ENCODE measurements at places on chromosomes 1 and 21. TPM values are rescaled to one million over a fixed set of nuclear protein-coding genes. Genes with fewer than 3 reads are reported as not detected.
A peak's percentile ranks its signal among the peaks of the same experiment; 100 is the strongest.

GRCh38 chr1:204079608-204079999 lies 6.7 kb downstream of the SOX13 start:
- no peak overlapping the region for H3K4me3 ChIP-seq
- no peak for DNase-seq
- no peaks in the 10 kb centered on the region for H3K36me3 ChIP-seq
- H3K4me1 ChIP-seq = peaks cover 78% of the 10 kb centered on the region

- DNase-seq = no peak
- no peaks in the 10 kb centered on the region for H3K36me3 ChIP-seq
- H3K4me3 ChIP-seq = no peak overlapping the region
- H3K4me1 ChIP-seq = no peaks in the 10 kb centered on the region
- H3K27ac ChIP-seq = no peak overlapping the region
- no peaks in the 10 kb centered on the region for H3K27me3 ChIP-seq
These were observed 84.9 kb downstream of the VWA5B1 start for GRCh38 chr1:20375563-20375962.

The OR2M3 gene
- not detected for total RNA-seq

DNA sequence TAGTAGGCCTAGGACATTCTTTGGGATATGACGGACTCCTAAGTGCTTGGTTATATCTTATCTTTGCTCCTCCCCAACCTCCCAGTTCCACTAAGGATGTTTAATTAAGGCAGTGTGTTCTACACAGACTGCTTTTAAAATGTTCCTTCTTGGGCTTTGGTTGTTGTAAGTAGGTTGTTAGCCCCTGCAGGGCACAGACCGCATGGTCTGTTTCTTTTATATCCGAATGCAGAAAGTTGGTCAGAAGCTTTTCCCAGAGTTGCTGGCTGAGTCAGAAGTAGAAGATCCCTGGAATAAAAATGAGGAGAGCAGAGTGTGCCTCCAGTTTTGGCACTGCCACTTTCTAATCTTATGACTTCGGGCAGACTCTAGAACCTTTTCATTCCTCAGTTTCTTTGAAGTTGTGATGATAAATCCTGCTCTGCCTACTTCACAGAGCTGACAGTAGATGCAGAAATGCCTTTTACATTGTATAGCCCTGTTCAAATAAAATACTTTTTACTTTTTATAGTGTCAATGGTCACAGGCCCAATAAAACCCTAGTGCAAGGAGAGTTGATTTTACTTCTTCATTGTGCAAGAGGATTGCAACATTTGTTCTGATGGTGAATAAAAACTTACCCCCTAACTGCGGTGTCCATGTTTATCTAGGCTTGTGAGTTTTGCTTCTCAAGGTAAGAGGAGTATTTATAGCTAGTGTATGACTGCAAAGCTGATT lies 18.4 kb downstream of the FMN2 start:
- H3K27me3 ChIP-seq = no peaks in the 10 kb centered on the region
- H3K36me3 ChIP-seq = no peaks in the 10 kb centered on the region
- H3K4me3 ChIP-seq = no peak overlapping the region
- H3K27ac ChIP-seq = no peak overlapping the region
- no peak for DNase-seq
- no peaks in the 10 kb centered on the region for H3K4me1 ChIP-seq

DNA sequence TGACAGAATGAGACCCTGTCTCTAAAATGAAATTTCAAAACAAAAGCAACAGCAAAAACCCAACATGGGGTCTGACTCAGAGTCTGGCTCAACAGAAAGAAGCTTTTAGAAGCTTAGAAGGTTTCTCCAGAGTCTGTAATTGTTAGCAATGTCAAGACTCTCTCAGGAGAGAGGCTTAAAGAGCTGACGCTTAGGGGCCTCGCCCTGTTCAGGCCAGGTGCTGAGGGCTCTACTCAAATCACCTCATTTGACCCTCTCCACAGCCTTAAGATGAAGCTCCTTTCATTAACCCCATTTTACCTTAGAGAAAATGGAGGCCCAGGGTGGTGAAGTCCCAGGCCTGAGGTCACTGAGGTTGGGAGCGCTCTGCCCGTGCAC lies 5.3 kb upstream of the KIF17 start:
- no peaks in the 10 kb centered on the region for H3K4me1 ChIP-seq
- no peaks in the 10 kb centered on the region for H3K36me3 ChIP-seq
- no peak overlapping the region for H3K4me3 ChIP-seq
- no peak for DNase-seq
- no peak overlapping the region for H3K27ac ChIP-seq
- H3K27me3 ChIP-seq = no peaks in the 10 kb centered on the region

- H3K4me3 ChIP-seq = no peak overlapping the region
- DNase-seq = no peak
- no peaks in the 10 kb centered on the region for H3K4me1 ChIP-seq
- no peaks in the 10 kb centered on the region for H3K27me3 ChIP-seq
- no peaks in the 10 kb centered on the region for H3K36me3 ChIP-seq
- H3K27ac ChIP-seq = no peak overlapping the region
These were observed 4.8 kb upstream of the HES5 start for GRCh38 chr1:2534687-2535441.

The BARHL2 gene
- total RNA-seq = not detected

DNA sequence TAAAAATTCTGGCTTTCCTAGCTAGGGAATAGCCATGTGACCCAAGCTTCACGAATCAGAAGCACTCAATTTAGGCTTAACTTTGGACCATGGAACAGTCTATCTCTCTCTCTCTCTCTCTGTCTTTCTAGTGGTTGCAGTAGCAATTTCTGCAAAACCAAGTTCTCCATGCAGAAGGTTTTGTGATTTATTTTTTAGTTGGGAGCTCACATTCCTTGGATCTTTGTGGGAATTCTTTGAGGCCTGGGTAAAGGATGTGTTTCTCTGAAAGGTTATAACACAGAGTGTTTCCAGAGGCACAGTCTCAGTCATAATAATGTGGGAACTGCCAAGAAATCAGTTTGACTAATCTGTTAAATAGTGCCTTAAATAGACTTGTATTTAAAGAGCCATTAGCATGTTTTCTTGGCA lies 112.3 kb upstream of the COL11A1 start:
- H3K4me1 ChIP-seq = no peaks in the 10 kb centered on the region
- H3K27me3 ChIP-seq = no peaks in the 10 kb centered on the region
- no peak overlapping the region for H3K4me3 ChIP-seq
- no peak for DNase-seq
- no peaks in the 10 kb centered on the region for H3K36me3 ChIP-seq

DNA sequence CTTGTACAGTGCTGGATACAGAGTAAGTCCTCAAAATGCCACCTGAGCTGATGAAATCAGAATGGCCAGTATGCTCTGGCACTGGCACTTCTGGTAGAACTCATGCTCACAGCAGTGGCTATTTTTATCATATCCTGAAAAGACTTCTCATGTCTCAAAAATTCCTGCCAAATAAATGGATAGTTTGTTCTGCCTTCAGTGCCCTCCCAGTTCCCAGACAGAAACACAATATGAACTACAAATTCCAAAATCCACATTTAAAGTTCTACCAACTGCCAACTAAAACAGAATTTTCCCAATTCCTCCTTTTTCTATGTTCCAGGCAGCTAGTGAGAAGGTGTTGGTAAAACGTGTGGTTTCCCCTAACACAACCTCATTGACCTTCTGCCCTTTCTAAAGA lies 51.4 kb upstream of the RGS1 start:
- DNase-seq = no peak
- H3K27me3 ChIP-seq = no peaks in the 10 kb centered on the region
- no peaks in the 10 kb centered on the region for H3K36me3 ChIP-seq

The MFSD2A gene
- 5.1 TPM for total RNA-seq

The THEM5 gene
- total RNA-seq = not detected

- H3K27me3 ChIP-seq = no peaks in the 10 kb centered on the region
- H3K4me3 ChIP-seq = no peak overlapping the region
- H3K27ac ChIP-seq = peak overlapping the region; percentile 58
- peak; percentile 60 for DNase-seq
- H3K4me1 ChIP-seq = no peaks in the 10 kb centered on the region
These were observed 30.8 kb upstream of the TMEM125 start for GRCh38 chr1:43238991-43239469.

- H3K4me3 ChIP-seq = no peak overlapping the region
- H3K4me1 ChIP-seq = no peaks in the 10 kb centered on the region
- H3K36me3 ChIP-seq = no peaks in the 10 kb centered on the region
- DNase-seq = no peak
- H3K27ac ChIP-seq = no peak overlapping the region
- no peaks in the 10 kb centered on the region for H3K27me3 ChIP-seq
These were observed 68.8 kb downstream of the GRIK3 start for GRCh38 chr1:36965275-36966159.

DNA sequence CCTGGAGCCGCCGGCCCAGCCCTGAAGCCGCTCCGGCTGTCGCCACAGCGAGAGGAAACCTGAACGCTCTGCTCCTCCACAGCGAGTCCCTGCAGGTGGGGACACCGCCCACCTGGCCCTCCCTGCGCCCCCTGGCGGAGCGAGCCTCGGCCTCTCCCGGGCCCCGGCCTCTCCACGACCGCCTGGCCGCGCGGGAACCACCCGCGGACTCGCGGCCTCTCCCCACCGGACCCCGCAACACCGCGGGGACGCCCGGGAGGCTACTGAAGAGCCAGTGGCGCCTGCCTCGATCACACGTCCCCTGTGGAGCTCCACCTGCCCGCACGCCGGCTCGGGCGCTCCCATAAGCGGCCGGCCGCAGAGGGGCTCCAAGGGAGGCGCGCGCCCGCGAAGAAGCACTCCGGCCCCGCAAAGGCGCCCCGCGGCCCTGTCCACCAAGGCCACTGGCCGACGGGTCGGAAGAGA lies 109.6 kb downstream of the KCNN3 start:
- no peaks in the 10 kb centered on the region for H3K4me1 ChIP-seq
- no peaks in the 10 kb centered on the region for H3K27me3 ChIP-seq
- H3K4me3 ChIP-seq = peak overlapping the region; percentile 29
- no peaks in the 10 kb centered on the region for H3K36me3 ChIP-seq
- DNase-seq = no peak
- no peak overlapping the region for H3K27ac ChIP-seq

GRCh38 chr1:10911490-10912166 lies 100.8 kb upstream of the TARDBP start:
- no peak overlapping the region for H3K27ac ChIP-seq
- H3K27me3 ChIP-seq = no peaks in the 10 kb centered on the region
- DNase-seq = no peak
- H3K4me1 ChIP-seq = no peaks in the 10 kb centered on the region
- H3K36me3 ChIP-seq = no peaks in the 10 kb centered on the region

The AVPR1B gene
- not detected for total RNA-seq

The SLC26A9 gene
- total RNA-seq = 35.4 TPM

The CD84 gene
- 2.5 TPM for total RNA-seq

DNA sequence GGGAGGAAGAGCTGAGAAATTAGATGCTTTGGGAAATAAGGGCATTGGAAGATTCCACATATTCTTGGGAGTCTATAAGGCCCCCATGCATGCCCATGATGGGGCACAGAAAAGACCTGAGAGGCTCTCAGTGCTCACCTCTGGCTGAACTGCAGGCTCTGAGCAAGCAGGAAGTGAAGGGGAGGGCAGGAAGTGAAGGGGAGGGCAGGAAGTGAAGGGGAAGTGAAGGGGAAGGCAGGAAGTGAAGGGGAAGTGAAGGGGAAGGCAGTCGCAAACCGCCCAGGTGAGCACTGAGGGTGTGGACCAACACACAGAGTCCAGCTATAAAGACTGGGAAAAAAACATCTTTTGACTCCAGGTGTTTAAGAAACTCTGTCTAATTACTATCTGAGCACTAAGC lies 3.5 kb downstream of the KRTAP10-9 start:
- no peak for DNase-seq
- no peak overlapping the region for H3K4me3 ChIP-seq
- no peaks in the 10 kb centered on the region for H3K4me1 ChIP-seq
- H3K27ac ChIP-seq = no peak overlapping the region

- peaks cover 11% of the 10 kb centered on the region for H3K4me1 ChIP-seq
- H3K36me3 ChIP-seq = no peaks in the 10 kb centered on the region
- no peak for DNase-seq
These were observed 7.7 kb upstream of the CDC42 start for GRCh38 chr1:22044690-22045420.

- H3K36me3 ChIP-seq = no peaks in the 10 kb centered on the region
- H3K27ac ChIP-seq = no peak overlapping the region
- no peak overlapping the region for H3K4me3 ChIP-seq
These were observed 94.2 kb downstream of the AK5 start for GRCh38 chr1:77375990-77376389.

The KRTAP11-1 gene
- not detected for total RNA-seq

The TMPRSS3 gene
- total RNA-seq = 2.4 TPM

The TNFRSF1B gene
- 17.0 TPM for total RNA-seq

The DIO1 gene
- not detected for total RNA-seq

- no peak for DNase-seq
- no peaks in the 10 kb centered on the region for H3K36me3 ChIP-seq
- H3K27ac ChIP-seq = no peak overlapping the region
- no peaks in the 10 kb centered on the region for H3K27me3 ChIP-seq
These were observed 46.1 kb upstream of the SLC30A1 start for GRCh38 chr1:211625040-211625439.

Measured in right atrium auricular region (tissue), 2 donors.